ENCODE measurements at places on chromosomes 12 and 14.

DNA sequence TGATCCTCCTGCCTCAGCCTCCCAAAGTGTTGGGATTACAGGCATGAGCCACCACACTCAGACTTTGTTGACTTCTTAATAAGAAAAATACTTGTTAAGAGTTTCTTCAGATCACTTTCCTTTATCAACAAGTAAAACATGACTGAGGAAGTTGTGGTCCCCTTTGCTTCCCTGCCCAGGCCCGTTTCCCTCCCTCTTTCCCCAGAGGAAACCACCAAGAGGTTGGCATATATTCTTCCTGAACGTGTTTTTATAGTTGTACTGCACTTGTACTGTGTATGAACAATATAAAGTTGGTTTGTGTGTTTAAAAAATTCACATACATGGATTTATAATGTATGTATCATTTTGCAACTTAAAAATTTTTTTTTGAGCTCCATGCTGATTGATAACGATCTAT is 28.4 kb downstream of the PTPN11 start:
- DNase-seq: no peak

DNA sequence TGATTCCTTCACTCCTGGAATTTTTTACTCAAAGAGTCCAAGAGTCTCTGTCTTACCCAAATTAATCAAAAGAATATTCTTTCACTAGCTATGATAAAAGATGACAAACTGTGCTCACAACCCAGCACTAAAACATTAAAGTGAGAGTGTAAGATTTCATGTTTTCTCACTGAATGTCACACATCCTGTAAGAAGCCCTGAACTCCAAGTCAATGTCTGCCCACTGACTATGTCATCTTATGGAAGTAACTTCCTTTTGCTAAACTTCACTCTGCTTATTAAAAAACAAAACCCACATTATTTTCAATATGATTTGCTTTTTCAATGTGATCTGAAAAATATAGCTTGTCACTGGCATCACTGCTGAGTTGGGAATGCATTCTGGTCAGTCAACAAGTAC is 15.6 kb downstream of the SPRING1 start:
- no peak for DNase-seq

- DNase-seq: no peak
These were observed 37.9 kb downstream of the PIWIL1 start for GRCh38 chr12:130375296-130376287.

- DNase-seq: no peak
These were observed 76.3 kb downstream of the SCFD1 start for GRCh38 chr14:30698463-30698862.

GRCh38 chr12:9132008-9132535 is 16.4 kb upstream of the A2M start:
- no peak for DNase-seq

DNA sequence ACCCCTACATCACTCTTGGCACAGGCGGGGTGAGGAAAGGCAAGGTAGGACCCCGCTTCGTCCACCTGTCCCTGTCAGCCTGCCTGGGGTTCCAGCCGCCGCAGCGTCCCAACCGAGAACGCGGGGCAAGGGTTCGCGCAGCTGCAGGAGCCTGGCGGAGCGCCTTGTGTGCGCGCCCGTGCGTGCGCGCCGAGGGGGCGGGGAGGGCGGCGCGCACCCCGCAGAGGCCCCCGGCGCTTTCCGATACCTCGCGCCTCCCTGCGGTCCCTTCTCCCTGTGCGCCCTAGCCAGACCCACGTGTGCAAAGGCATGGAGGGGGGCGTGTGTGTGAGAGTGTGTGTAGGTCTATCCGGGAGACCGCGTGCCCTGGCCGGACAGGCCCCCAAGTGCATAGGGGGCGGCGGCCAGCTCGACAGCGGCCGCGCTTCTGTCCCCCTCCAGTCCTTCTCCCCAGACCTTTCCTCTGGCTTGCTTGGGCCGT is 122.4 kb downstream of the TSPAN9 start:
- peak; percentile 81 for DNase-seq

DNA sequence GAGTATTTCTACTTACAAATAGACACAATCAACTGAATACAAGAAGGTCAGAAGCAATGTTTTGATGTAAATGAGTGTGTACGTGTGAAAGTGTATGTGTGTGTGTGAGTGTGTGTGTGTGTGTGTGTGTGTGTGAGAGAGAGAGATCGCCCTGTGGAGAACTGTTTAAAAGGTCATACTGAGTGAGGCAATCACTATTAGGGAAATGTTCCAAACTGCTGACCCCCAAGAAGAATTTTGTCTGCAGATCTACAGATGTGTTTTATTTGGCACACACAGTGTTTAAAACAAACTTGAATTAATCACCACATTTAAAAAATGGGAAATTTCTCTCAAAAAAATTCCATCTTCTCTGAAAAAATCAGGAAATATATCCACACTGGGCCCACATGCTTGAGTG is 1069.1 kb downstream of the SLC6A15 start:
- no peak for DNase-seq
